CD4-positive, alpha-beta T cell treated with Interleukin-17A for 1 hour (primary cell): ENCODE measurements at places on chromosomes 2 and 18.

DNA sequence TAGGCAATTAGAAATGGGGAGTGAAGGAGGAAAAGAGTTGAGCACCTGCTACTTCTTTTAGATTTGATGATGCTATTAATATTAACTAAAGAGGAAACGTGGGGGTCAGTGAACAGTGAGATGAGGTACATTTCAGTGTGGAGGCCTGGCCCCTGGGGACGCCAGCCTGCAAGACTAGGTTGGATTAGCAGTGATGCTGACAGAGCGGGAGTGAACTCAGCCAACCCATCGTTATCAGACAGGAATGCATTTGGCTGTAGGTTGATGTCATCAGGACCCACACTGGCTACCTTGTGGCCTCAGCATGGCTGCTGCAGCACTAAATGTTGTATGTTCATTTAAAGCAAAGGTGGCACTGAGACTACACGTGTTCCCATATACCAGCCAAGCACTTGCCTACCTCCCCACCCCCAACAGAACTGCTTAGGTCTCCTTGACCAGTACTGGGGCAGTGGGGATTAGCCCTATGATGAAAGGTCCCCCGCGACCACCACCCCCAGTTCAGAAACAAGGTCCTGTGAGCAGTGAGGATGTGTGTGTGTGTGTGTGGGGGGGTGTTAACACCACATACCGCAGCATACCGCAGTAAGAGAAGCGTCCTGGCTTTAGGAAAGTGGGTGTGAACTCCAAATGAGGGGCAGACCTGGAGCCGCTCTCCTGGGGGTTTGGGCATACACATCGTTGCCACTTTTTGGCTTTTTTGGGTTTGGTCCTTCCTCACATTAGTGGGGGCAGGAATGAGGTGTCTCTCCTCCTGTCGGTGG, 26.0 kb downstream of the DGKD start:
- DNase-seq: no peak

DNA sequence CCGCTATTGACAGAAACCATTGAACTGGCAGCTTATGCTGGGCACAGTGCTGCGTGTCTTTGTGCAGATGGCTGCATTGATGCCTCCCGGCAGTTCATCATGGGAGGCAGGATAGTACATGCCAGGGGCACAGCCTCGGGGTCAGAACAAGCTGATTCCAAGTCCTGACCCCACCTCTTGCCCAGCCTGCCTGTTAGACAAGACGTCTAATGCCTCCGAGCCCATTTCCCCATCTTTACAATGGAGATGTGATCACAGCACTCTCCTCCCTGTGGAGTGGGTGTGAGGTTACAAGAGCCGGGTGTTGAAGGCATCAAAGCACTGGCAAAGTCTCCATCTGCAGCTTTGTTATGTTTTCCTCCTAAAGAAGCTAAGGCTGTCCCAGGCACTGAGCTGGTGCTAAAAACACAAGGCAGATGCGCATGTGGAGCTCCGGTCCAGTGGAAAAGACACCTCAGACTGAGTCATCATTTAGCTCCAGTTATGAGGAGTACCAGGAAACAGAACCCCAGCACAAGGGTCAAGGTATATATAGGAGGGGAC, 125.7 kb upstream of the EPAS1 start:
- DNase-seq: no peak

DNA sequence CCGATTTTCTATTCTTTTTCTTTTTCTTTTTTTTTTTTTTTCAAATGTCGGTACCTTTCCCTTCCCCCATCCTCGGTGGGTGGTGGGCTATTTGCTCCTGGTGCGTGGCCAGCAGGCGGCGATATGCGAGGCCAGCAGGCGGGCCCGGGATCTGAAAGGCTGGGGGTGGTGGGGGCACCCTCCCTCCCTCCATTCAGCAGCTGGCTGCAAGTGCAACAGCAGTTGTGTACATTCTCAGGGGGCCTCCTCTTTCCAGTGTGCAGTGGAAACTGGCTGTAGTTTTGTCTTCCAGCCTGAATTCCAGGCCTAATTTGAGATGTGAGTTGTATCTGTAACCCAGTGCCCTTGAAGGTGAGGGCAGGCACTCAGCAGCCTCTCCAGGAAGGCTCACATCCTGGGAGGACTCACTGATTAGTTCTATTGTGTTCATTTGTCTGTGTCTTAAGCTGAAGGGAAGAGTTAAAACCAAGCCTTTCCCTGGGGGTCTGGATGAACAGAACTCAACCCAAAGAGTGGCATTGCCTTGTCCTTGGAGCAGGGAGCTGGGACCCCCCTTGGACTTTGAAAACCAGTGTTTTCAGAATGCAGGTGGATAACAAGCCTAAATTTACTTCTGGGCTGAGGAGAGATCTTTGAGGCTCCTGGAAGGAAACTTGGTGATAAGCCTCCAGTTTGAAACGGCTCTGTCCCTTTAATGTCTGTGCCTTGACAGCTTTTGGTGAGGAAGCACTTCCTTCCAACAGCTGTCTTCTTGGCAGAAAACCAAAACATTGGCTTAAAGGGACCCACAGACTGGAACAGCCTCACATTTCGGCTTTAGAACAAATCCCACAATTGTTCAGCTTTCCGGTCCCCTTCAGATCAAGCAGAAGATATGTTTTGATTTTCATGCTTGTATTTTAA, 3.3 kb downstream of the MYCN start:
- no peak for DNase-seq

- DNase-seq: peak; percentile 48
Observed at GRCh38 chr2:84832772-84833461, 48.0 kb downstream of the TRABD2A start.

DNA sequence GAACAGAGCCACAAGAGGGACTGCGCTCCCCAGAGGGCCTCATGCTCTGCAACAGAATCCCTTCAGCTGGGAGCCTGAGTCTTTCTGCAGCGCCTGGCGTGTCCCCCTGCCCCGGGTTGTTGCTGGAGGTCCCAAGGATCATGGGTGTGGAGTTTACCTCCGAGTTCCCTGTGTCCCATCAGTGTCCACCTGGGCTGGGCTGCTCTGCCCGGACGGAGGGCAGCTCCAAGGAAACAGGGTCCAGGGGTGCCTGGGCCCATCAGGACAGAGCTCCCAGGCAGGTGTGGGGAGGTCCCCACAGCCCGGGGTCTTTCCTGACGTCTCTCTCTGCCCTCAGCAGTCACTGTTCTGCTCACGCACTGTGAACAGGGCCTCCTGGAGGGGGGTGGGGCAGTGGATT, 63.5 kb downstream of the EMILIN2 start:
- no peak for DNase-seq

DNA sequence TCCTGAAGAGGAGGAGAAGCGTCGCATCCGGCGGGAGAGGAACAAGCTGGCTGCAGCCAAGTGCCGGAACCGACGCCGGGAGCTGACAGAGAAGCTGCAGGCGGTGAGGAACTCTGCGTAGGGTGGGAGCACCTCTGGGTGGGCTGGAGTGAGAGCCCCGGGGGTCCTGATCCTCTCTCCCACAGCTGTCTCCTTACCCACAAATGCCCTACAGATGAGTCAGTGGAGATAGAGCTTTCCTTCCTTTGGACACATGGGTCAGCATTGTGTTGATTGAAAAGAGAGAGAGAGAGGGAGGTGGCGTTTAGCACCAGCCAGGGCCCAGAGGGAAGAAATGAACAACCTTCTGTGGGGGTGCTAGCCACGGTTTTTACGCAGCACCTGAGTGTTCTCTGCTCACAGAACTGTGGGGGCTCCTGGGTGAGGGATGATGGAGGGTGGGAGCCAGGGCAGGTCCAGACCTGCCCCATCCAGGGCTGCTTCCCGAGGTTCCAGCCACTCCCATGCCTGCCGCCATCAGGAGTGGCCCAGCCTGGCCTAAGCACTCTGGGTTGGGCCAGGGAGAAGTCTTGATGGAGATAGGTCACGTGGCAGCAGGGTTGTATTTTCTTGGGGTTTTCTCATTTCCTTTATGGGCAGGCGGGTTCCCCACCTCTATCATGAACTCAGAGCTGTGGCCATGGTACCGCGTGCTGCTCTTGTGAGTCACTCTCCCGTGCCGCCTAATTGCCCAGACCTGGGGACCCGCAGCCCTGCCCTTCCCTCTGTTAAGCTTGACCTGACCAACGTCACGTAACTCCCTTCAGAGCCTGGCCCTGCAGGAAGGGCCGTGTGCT, 16.3 kb downstream of the FOSL2 start:
- DNase-seq: peak; percentile 84

- no peak for DNase-seq
Observed at GRCh38 chr2:241496003-241496707, 12.2 kb downstream of the STK25 start.

- no peak for DNase-seq
Observed at GRCh38 chr18:12478269-12479047, 70.7 kb downstream of the PRELID3A start.

DNA sequence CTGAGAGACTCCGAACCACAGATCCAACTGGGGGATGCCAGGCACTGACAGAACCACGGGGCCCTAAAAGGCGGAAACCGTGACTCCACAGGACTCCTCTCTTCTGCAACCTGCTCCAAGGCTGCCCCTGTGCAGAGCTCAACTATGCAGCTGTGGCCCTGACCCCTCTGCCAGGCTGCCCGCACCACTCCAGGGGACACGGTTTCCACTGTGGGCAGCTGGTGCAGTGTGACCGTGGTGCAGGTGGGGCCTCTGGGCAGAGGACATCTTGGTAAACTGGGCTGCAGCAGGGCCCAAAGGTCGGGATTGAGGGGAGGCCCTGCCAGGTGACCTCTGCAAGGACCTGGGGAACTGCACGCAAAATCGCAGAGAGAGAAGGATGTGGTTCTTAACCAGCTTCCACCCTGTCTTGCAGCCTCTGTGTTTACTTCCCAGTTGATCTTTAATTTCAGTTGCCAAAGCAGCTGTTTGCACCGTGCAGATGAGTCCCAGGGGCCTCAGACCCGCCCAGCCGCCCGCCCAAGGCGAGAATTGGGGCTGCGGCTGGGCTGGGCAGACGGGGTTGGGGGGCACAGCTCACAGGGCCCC, 104.6 kb upstream of the CTDP1 start:
- DNase-seq: no peak

DNA sequence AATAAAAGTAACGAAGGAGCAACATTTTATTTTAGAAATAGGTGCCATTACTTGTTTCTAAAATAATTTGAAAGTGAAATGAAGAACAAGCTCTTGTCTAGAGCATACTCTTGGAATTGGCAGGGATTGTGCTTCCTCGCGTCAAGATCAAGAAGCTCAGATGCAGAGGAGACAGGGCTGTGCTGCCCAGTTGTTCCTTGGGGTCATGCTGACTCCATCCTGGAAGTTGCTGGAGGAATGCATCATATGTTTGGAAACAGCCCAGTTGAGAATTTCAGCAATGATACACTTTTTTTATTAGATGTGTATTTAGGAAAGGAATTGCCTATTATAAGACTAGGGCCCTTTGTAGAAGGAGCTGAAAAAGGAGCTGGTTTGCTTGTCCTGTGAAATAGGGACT, 17.2 kb downstream of the LTBP1 start:
- DNase-seq: no peak

- DNase-seq: peak; percentile 81
Observed at GRCh38 chr2:195498176-195498575, 158.8 kb upstream of the SLC39A10 start.

DNA sequence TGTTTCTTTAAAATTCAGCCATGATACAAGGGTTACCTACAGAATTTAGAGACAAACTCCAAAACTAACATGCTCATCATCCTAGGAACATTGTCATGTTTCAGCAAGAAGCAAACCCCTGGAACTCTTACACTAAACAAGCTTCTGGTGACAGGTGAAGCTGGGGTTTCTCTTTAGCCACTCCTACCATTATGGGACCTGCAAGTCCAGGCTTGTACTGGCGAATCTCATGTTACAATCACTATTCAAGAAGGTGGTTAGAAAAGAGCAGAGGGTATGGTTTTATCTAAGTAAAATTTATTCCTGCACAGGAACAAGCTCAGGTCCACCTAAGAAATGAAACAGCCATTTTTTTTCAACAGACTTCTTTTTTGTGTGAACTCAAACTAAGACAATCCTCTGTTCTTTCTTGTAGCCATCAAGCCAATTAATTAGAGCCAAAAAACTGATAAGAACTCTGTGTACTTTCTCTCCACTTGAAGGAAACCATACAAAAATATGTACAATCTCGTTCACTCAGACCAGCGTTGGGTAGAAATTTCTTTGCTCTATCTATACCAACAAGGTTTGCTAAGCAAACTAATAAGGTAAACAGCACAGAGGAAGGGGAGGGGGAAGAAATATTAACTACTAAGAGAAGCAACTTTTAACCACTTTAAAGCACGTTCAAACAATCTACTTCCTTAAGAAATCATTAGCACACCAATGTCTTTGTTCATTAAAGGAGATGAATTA, 63.3 kb upstream of the NEDD4L start:
- no peak for DNase-seq

- DNase-seq: no peak
Observed at GRCh38 chr18:50696436-50696835, 123.4 kb downstream of the MRO start.

GRCh38 chr18:58527285-58527951, 101.5 kb downstream of the ALPK2 start:
- DNase-seq: no peak

GRCh38 chr2:48587560-48587959, 30.1 kb upstream of the GTF2A1L start:
- DNase-seq: no peak

GRCh38 chr2:33516456-33516995, 40.1 kb downstream of the RASGRP3 start:
- no peak for DNase-seq

GRCh38 chr18:62572456-62572855, 49.6 kb downstream of the ZCCHC2 start:
- DNase-seq: no peak

GRCh38 chr2:236565879-236566402, 3.7 kb upstream of the ACKR3 start:
- no peak for DNase-seq

DNA sequence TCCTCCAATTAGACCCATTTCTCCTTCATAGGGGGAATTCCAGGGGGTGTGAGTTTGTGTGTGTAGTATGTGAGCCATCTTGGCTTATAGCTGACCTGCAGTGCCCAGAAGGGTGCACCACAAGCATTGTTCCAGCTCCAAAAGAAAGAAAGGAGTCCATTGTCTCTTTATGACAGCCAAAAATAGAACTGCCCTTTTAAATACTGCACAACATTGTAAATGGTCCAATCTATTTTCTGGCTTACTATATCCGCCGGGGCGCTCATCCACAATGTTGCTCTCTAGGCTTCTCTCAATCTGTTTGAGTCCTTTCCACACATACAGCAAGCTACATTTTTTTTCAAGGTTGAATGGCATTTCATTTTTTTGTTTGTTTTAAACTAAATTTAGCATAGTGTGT, 517.5 kb downstream of the STK39 start:
- no peak for DNase-seq

GRCh38 chr2:113091231-113091896, 23.6 kb downstream of the IL1F10 start:
- no peak for DNase-seq

- no peak for DNase-seq
Observed at GRCh38 chr2:111134055-111134454, 13.3 kb downstream of the BCL2L11 start.

GRCh38 chr2:160940271-160940670, 220.0 kb upstream of the TANK start:
- DNase-seq: no peak

GRCh38 chr2:29130295-29130694, 15.1 kb downstream of the CLIP4 start:
- no peak for DNase-seq

DNA sequence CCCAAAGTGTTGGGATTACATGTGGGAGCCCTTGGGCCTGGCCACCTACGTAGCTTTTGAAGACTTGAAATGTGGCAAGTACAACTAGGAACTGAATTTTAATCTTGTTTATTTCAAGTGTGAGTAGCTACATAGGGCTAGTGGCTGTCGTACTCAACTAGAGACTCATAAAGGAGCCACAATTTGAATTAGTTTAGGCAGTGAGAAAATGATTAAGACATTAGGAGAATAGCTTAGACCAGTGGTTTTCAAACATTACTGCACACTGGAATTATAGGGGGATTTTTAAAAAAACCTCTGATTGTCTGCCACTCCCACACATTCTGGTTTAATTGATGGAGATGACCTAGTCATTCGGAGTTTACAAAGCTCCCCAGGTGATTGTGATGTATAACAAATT, 127.1 kb downstream of the FMNL2 start:
- DNase-seq: no peak
